ENCODE measurements at places on chromosomes 16 and 17.

- H3K4me3 ChIP-seq, result no peak overlapping the region
- H3K27ac ChIP-seq, result no peak overlapping the region
- no peaks in the 10 kb centered on the region for H3K4me1 ChIP-seq
- H3K36me3 ChIP-seq, result no peaks in the 10 kb centered on the region
- H3K27me3 ChIP-seq, result peaks cover 29% of the 10 kb centered on the region
These were observed 14.1 kb upstream of the UBTF start for GRCh38 chr17:44233582-44233981.

GRCh38 chr16:58419241-58419990, 27.1 kb downstream of the GINS3 start:
- no peak overlapping the region for H3K4me3 ChIP-seq
- DNase-seq, result no peak
- no peak overlapping the region for H3K27ac ChIP-seq
- no peaks in the 10 kb centered on the region for H3K27me3 ChIP-seq

GRCh38 chr17:62797959-62798358, 10.2 kb downstream of the MARCHF10 start:
- no peaks in the 10 kb centered on the region for H3K27me3 ChIP-seq
- no peaks in the 10 kb centered on the region for H3K36me3 ChIP-seq
- no peaks in the 10 kb centered on the region for H3K4me1 ChIP-seq
- no peak overlapping the region for H3K27ac ChIP-seq
- no peak overlapping the region for H3K4me3 ChIP-seq

- no peak overlapping the region for H3K4me3 ChIP-seq
- no peak overlapping the region for H3K27ac ChIP-seq
- H3K4me1 ChIP-seq, result peaks cover 5% of the 10 kb centered on the region
These were observed 2.6 kb upstream of the ADORA2B start for GRCh38 chr17:15942207-15942833.

DNA sequence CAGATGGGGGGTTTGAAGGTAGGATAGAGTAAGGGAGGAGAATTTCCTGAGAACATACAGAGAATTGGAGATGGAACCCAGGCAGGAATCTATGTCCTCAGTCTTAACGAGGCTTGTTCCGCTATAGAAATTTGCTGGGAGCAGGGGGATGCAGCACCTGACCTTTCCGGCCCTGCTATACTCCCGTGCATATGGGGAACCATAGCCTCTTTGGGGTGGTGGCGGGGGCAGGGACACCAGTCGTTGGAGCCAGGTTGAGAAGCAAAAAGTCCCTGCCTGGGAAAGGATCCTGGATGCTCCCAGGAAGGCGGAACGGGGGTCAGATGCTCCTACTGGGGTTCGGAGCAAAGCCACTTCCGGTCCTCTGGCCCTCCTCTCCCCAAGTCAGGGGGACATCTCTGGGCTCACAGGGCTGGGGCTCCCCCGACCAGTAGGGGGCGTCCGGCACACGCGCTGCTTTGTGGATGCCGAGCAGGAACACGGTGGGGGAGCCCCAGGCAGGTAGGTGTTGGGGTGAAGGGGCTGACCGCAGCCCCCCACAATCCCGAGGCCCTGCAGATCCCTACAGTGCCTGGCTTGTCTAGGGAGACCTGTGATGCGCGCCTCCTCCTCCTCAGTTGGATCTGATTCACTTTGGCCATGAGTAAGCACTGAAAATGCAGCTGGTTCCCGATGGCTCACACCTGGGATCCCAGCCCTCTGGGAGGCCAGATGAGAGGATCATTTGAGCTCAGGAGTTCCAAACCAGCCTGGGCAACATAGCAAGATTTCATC, 15.5 kb upstream of the TFAP4 start:
- H3K27me3 ChIP-seq, result peaks cover 34% of the 10 kb centered on the region
- H3K4me1 ChIP-seq, result peaks cover 8% of the 10 kb centered on the region
- no peak overlapping the region for H3K4me3 ChIP-seq

- H3K4me3 ChIP-seq, result no peak overlapping the region
- no peaks in the 10 kb centered on the region for H3K4me1 ChIP-seq
- DNase-seq, result no peak
- H3K27ac ChIP-seq, result no peak overlapping the region
- no peaks in the 10 kb centered on the region for H3K36me3 ChIP-seq
These were observed 113.4 kb upstream of the ELAC2 start for GRCh38 chr17:13131225-13131624.

GRCh38 chr17:705863-706262, 8.8 kb downstream of the VPS53 start:
- no peak overlapping the region for H3K27ac ChIP-seq
- DNase-seq, result no peak
- peaks cover 35% of the 10 kb centered on the region for H3K36me3 ChIP-seq
- H3K27me3 ChIP-seq, result no peaks in the 10 kb centered on the region

GRCh38 chr17:82408938-82409318, 9.2 kb upstream of the HEXD start:
- peaks cover 13% of the 10 kb centered on the region for H3K36me3 ChIP-seq
- no peak for DNase-seq
- H3K4me3 ChIP-seq, result no peak overlapping the region
- H3K27ac ChIP-seq, result no peak overlapping the region
- no peaks in the 10 kb centered on the region for H3K27me3 ChIP-seq

DNA sequence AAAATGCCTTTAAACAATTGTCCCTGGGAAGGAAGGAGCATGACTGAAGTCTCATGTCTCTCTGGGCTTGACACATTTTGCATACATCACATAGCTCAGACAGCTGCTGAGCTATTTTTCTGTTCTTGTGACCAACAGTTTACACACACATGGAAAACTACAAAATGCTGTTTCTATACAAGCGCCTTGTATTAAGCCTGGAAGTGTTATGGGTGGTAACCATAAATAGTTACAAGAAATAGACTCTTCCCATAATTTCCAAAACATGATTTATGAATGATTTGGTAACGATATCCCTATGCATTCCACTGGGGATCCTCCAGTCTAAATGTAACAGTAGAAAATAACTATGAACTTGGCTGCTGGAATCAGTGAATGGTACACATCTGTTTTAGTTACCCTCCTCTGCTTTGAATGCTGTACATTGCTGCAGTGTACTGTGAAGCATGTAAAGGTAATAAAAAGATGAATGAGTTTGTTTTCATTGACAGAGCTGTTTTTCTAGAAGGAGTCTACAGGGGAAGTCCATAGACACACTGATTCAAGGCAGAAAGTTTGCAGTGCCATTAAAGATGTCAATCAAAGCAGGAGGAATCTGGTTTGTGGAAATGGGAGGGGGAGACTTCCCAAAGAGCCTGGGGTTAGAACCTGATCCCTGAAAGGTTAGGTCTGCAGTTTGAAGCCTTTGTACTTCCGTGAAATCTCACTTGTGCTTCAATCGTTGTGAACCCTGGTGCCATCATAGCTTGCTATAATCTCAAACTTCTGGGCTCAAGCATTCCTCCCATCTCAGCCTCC, 5.0 kb downstream of the ACSF2 start:
- no peak overlapping the region for H3K27ac ChIP-seq
- no peaks in the 10 kb centered on the region for H3K27me3 ChIP-seq
- no peak overlapping the region for H3K4me3 ChIP-seq
- H3K36me3 ChIP-seq, result no peaks in the 10 kb centered on the region
- H3K4me1 ChIP-seq, result peaks cover 20% of the 10 kb centered on the region

DNA sequence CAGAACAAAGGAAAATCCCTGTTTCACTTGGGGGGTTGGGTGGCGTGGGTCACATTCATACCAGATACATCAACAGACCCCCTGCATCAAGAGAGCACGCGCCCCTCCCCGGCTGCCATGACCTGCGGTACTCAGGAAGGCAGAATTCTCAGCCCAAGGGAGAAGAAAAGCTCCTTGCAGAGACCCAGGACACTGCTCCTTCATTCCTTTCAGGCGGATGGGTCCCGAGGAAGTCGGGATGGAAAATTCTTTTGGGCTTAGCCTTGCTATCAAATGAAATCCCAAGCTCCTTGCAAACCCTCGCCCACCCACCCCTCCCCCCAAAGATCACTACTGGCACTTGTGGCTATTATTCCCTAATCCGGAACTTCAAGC, 40.6 kb downstream of the HIC1 start:
- no peak overlapping the region for H3K27ac ChIP-seq
- no peak overlapping the region for H3K4me3 ChIP-seq
- H3K4me1 ChIP-seq, result peaks cover 7% of the 10 kb centered on the region
- peaks cover 7% of the 10 kb centered on the region for H3K36me3 ChIP-seq
- no peak for DNase-seq

DNA sequence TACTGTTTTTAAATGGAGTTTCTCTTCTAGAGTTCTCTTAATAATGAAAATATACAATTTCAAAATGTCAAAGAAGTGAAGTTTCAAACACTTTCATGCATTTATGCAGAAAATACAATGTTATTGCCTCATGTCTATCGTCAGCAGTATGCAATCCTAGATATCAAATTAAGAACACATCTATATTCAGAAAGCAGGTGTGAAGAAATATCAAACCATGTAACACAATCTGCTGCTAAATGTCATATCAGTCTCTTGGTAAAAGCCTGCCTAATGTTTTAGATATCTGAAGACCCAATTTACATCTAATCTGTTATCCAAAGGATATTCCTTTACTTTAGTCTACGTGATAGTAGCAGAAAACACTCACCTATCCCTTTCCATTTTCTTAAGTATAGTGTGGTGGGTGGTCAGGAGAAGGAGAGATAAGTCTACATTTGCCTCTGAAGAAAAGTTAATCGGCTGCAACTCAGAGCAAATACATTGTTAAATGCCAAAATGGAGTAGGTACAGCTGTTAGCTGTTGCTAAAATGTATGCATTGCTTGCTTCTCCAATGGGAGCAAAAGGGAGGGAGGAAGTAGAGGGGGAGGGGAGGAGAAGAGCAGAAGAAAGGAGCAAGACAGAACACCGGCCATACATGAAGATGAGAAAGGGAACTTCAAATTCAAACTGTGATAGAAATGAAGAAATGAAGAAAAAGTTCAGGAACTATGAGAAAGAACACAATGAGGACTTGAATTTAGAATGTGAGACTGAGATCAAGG, 64.9 kb downstream of the ITFG1 start:
- peaks cover 2% of the 10 kb centered on the region for H3K36me3 ChIP-seq
- no peak overlapping the region for H3K4me3 ChIP-seq
- no peak overlapping the region for H3K27ac ChIP-seq
- peaks cover 5% of the 10 kb centered on the region for H3K4me1 ChIP-seq

DNA sequence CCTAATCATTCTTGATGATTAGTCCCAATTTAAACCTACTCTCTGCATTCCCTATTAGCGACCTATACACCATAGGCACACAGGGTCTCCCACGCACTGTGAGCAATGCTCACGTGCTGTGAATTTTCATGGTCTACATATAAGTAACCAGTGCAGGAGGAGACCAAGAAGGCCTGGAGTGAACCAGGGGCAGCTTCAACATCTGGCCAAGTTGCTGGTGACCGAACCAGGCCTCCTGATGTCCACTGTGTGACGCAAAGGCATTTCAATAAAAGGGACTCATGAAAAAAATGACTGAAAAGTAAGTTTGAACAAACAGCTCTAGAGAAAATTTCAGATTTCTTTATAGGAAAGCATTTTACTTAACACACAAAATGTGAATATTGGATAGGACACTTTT, 107.0 kb downstream of the ZFHX3 start:
- no peak for DNase-seq
- no peaks in the 10 kb centered on the region for H3K36me3 ChIP-seq
- H3K27ac ChIP-seq, result no peak overlapping the region
- H3K4me3 ChIP-seq, result no peak overlapping the region
- H3K4me1 ChIP-seq, result no peaks in the 10 kb centered on the region

- H3K4me3 ChIP-seq, result no peak overlapping the region
- no peak for DNase-seq
- H3K27ac ChIP-seq, result no peak overlapping the region
- peaks cover 16% of the 10 kb centered on the region for H3K27me3 ChIP-seq
- no peaks in the 10 kb centered on the region for H3K4me1 ChIP-seq
- H3K36me3 ChIP-seq, result no peaks in the 10 kb centered on the region
These were observed 21.4 kb downstream of the EMP2 start for GRCh38 chr16:10558746-10559641.

- H3K36me3 ChIP-seq, result peaks cover 6% of the 10 kb centered on the region
- DNase-seq, result no peak
- no peaks in the 10 kb centered on the region for H3K4me1 ChIP-seq
- H3K27ac ChIP-seq, result no peak overlapping the region
- no peaks in the 10 kb centered on the region for H3K27me3 ChIP-seq
- no peak overlapping the region for H3K4me3 ChIP-seq
These were observed 32.5 kb downstream of the UBE2O start for GRCh38 chr17:76420356-76421043.

DNA sequence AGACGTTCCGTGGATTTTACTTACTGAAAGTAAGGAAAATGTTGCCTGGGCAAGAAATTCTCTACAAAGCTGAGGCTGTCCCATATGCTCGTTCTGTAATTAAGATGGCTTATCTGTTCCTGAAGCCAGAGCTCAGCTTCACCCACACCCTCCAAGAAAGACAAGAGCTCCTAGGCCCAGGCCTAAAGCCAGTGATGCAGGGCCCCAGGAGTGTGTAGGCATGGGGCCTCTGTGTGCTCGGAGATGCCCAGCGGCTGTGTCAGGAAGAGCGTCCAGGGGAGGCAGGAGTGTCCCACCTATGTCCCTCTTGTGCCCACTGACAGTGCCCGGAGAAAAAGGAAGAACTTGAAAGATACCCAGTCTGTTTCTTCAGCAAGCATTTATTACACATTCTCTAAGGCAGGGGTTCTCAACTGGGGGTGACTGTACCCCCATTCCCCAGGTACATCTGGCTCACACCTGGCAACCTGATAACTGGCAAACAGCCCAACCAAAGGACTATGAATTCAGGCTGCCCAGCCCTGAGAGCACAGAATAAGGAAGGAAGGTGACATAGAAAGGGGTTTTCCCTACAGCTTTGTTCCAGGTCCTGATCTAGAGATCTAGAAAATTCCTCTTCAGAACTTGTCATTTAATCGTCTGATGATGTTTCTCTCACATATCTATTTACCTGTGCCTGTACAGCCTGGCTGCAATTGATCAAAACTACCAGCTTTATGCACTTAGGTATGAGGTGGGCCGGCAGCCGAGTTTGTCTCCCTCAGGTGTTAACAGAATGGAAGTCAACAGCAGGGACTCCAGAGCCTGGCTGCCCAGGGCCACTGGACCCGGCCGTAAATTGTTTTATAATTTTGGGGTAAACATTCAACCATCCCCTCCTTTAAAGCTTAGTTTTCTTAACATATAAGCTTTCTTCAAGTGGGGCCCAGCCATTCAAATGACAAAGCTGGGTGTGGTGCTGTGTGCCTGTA, 12.0 kb downstream of the SNN start:
- H3K4me1 ChIP-seq, result peaks cover 40% of the 10 kb centered on the region
- no peaks in the 10 kb centered on the region for H3K27me3 ChIP-seq
- peaks cover 73% of the 10 kb centered on the region for H3K36me3 ChIP-seq

GRCh38 chr17:32941419-32942032, 13.6 kb downstream of the TMEM98 start:
- H3K4me1 ChIP-seq, result no peaks in the 10 kb centered on the region
- H3K27me3 ChIP-seq, result peaks cover 20% of the 10 kb centered on the region
- H3K4me3 ChIP-seq, result no peak overlapping the region
